Stimulated activated naive CD4-positive, alpha-beta T cell treated with Interleukin-2 at 50 U/mL for 16 hours (primary cell): ENCODE measurements at places on chromosomes 3 and 15.

- DNase-seq = no peak
These were observed 46.4 kb upstream of the MBNL1 start for GRCh38 chr3:152222327-152222726.

DNA sequence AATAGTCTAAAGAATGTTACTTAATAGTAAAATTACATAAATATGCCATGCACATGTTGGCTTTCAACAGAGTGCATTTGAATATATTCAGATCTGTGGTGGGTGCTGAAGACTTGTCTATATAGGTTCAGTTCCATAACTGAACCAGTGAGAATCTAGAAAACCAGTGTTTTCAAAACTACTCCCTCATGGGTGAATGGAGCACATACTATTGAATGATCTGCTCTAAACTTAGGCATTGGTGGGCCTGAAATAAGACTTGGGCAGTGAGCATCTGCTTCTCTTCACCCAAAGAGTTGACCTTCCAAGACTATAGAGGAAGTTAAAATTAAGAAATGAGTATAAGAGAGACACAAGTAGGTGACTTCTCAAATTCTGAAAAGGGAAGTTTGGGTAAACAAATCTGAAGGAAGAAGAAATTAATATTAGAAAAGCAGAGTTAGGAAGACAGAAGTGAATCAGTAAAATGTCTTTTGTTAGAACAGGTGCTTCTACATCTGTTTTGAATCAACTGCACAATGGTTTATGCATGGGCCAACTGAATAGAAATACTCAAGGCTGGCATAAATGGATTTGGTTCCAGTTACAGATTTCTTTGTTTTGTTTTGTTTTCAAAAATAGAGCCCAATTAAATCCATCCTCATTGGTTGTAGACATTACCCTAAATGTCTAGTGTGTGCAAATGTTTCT, 19.3 kb downstream of the ALCAM start:
- no peak for DNase-seq

GRCh38 chr15:65089206-65089824, 12.8 kb downstream of the KBTBD13 start:
- no peak for DNase-seq

- no peak for DNase-seq
These were observed 129.2 kb upstream of the COL8A1 start for GRCh38 chr3:99509224-99509623.

DNA sequence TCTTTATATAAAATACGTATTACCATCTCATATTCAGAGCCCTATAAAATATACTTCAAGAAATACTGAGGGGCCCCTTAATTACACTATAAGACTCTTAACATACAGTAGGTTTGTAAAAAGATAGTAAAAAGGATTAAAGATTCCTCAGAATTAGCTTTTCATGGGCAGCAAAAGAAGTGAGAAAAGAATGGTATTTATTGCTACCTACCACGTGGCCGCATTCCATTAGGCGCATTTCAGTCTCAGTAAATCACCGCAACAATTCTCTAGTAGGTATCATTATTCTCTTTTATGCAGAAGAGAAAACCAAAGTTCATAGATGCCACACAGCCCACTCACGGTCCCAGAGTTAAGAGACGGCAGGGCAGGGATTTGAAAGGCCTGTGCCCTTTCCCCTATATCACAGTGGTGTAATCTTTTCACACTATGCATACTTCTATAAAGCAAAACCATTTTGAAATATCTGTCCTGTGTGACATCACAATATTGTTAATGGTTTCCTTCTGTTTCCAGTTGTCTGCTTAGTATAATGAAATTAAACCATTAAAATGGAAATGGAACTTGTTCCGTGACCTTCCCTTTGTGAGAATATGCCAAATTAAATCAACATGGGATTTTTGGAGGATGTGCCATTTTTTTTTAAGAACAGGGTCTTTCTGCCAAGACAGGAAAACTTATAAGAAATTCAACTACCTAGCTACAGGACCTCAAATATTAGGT, 1072.2 kb downstream of the FHIT start:
- DNase-seq = no peak

GRCh38 chr15:43329217-43329959, 985 bp downstream of the LCMT2 start:
- DNase-seq = no peak

DNA sequence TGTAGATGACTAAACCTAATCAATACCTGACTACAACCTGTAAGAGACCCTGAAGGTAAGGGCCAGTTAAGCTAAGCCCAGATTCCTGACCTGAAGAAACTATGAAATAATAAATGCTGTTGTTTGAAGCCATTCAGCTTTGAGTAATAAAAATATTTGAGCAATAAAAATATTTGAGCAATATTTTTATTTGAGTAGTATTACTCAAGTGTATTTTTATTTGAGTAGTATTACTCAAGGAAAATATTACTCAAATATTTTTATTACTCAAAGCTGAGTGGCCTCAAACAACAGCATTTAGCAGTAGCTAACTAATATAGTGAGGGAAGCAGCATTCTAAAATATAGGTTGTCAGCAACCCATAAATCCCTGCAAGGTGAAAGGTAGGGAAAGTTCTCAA, 143.8 kb upstream of the RARB start:
- DNase-seq = no peak

DNA sequence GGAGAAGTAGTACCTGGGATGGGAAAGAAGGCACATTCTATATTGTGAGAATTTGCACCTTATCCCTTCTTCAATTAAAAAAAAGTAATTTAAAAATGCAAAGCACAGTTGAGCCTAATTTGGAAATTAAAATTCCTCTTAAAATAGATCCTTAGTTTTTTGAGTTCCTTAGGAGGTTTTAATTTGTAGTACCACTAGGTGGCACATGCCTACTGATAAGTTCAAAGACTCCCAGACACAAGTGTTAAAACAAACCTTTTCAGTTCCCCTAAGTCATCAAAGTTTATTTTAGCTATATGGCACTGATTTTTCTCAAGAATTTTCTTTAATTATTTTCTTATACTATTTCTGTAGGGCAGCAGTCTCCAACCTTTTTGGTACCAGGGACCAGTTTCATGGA, 127.6 kb upstream of the AZI2 start:
- DNase-seq = no peak

- no peak for DNase-seq
These were observed 368.2 kb downstream of the PTPRG start for GRCh38 chr3:61929617-61930016.

- DNase-seq = no peak
These were observed 90.3 kb downstream of the CORO2B start for GRCh38 chr15:68668926-68669600.

GRCh38 chr15:38690216-38690615, 125.6 kb upstream of the RASGRP1 start:
- no peak for DNase-seq

GRCh38 chr3:172333042-172333377, 115.2 kb downstream of the GHSR start:
- no peak for DNase-seq

DNA sequence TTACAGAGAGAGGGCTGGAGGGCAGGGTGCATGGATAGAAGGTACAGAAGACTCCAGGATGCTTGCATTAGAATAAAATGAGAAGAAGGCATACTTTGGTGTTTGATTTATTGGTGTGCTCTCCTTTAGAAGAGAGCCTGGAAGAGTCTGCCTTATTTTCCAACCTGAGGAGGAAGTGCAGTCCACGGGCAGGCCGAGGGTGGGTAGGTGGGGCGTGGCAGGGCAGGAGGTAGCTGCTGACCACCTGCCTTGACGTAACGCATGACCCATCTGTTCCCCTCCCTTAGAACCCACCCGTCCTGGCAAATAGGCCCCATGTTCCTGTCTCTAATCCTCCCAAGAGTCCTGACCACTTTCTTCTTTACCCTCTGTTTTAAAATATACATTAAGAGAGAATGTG, 222.3 kb upstream of the LYSMD4 start:
- no peak for DNase-seq
